ENCODE measurements at places on chromosomes 11 and 22.

DNA sequence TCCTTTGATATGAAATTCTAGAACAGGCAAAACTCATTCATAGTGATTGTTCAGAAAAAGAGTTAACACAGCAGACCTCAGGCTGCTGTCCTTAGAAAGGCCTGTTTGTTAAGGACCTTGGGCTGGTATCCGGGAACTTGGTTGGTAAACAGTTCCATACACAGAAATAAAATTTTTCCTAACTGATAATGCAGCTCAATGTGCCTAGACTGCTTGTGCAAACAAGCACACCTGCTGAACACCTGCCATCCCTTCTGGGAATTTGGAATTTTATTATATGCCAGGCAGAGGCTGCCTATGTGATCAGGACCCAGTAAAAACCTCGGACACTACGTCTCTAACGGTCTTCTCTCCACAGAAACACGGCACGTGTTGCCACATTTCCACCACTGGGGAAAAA, 11.5 kb downstream of the THAP12 start:
- DNase-seq = no peak

- DNase-seq = no peak
These were observed 1.8 kb downstream of the BET1L start for GRCh38 chr11:205221-206001.

GRCh38 chr11:46336563-46337180, 10.6 kb upstream of the DGKZ start:
- no peak for DNase-seq

GRCh38 chr11:15770798-15771414, 585.4 kb downstream of the SOX6 start:
- DNase-seq = peak; percentile 54

- no peak for DNase-seq
These were observed 24.3 kb downstream of the ATG13 start for GRCh38 chr11:46641639-46642038.

DNA sequence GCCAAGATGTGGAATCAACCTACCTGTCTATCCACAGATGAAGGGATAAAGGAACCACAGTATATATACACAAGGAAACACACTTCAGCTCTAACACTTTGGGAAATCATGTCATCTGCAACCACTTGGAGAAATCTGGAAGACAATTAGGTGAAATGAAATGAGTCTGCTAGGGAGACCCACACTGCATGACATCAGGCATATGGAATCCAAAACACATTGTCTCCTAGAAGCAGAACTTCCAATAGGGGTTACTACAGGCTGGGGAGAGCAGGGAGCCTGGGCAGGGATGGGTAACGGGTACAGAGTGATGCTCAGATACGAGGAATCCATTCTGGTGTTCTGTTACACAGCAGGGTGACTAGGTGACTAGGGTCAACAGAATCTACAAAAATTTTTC, 18.3 kb downstream of the RGL4 start:
- peak; percentile 78 for DNase-seq

- peak; percentile 39 for DNase-seq
These were observed 1411.1 kb downstream of the BRD1 start for GRCh38 chr22:48416396-48417224.

DNA sequence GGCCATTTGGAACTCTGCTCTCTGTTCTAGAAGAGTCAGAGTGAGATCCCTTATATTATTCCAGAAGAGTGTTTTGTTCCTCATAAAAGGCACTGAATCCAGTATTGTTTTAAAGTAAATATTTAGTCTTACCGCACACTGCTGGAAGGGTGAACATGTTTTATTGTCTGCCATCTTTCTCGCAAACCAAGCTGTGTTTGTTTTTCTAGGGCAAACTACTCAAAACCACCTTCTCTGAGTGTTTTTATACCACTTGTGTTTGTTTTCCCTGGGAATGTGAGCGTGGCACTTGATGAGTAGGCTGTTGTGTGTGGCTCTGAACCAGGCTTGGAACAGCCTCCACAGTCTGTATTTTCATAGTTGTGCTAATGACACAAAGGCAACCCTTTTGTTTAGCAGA, 89.8 kb downstream of the DBX1 start:
- DNase-seq = no peak

- peak; percentile 50 for DNase-seq
These were observed 78.4 kb downstream of the CDKN1C start for GRCh38 chr11:2807025-2807681.

GRCh38 chr22:19888131-19888746, 33.6 kb upstream of the GNB1L start:
- DNase-seq = no peak

DNA sequence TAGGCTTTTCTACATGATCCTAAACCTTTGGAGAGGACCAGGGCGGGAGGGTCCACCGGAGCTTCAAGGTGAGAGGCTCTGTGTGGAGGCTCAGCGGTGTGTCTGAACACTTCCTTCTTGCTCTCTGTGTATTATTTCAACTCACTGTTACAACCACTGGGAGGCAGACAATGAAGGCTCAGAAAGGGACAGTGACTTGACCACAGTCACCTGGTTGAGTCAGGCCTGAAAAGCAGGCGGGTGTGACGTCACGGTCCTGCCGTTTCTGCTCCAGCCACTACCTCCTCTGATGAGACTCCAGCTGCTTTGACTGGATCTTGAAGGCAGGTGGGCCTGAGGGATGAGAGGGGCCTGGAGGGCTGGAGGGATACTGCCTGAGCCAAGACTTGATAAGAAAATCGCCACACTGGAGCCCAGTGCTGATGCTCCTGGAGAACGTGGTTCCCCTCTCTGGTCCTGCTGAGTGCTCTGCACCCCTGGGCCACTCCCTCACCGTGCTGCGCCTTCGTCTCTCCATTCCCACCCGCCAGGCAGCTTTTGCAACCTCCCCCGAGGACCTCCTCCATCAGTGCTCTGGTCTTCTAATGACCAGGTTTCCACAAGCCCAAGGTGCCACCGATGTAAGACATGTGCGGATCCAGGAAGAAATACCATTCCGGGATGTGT, 27.9 kb downstream of the KCNC1 start:
- no peak for DNase-seq

GRCh38 chr11:18065572-18065971, 19.5 kb upstream of the TPH1 start:
- no peak for DNase-seq

- DNase-seq = no peak
These were observed 1.4 kb downstream of the SCO2 start for GRCh38 chr22:50523806-50524675.

DNA sequence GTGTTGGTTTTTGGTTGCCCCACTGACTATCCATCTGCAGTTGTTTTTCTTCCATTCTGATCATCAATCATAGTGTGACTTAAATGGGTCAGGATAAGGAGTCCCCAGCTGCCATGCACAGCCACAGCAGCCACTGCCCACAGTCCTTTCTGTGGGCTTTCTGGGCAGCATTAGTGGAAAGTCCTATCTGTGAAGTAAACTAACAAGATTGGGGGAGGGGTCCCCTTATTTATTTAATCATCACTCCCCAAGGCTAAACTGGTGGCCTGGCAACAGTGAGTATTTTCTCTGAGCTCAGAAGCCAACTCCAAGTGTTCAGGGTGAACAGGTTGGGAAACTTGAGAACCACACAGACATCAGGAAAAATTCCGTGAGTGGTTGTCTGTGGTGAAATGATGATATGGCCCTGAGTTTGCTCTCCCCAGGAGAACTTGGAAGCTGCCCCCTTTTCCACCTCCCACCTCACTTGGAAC, 145.0 kb downstream of the CCDC34 start:
- DNase-seq = peak; percentile 77

GRCh38 chr11:27456140-27456794, 16.3 kb downstream of the LGR4 start:
- peak; percentile 37 for DNase-seq

DNA sequence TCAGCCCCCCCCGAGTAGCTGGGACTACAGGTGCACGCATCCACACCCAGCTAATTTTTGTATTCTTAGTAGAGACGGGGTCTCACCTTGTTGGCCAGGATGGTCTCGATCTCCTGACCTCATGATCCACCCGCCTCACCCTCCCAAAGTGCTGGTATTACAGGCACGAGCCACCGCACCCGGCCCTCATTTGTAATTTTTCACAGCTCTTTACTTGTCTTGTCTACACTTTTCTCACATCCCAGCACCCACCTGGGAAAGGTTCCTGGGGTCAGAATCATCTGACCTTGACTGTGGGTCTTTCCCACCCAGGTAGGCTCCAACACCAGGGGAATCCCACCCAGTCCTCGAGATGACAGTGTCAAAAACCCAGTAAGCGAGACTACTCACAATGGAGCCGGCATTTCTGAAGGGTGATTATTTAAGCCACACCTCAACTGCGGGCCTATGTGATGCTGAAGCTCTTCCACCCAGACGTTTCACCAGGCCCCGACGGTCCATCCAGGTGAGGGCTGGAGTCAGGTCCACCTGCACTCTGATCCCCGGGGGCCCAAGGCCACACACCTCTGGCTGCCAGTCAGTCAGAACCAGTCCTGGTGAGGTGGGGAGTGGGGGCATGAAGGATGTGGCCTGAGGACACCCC, 23.4 kb downstream of the CELSR1 start:
- DNase-seq = no peak

DNA sequence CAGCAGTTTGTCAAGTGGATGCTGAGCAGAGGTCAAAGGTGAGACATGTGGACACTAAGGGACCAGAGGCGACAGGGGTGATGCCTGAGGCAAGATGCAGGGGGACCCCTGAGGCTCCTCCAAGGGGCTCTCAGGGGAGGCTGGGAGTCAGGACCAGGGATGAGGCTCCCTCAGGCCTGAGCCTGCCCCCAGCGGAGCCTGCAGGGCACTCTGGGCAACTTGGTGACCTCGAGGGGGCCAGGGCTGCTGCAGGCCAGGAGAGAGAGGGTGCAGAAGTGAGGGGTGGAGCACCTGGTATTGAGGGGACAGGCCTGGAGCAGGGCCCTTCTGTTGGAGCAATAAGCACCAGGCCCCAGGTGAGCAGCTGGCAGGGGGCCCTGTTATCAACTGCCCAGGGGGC, 6.1 kb downstream of the EHBP1L1 start:
- DNase-seq = no peak

- DNase-seq = no peak
These were observed 804 bp downstream of the CCDC134 start for GRCh38 chr22:41801147-41801819.

GRCh38 chr22:49466878-49467595, 360.6 kb downstream of the BRD1 start:
- no peak for DNase-seq

DNA sequence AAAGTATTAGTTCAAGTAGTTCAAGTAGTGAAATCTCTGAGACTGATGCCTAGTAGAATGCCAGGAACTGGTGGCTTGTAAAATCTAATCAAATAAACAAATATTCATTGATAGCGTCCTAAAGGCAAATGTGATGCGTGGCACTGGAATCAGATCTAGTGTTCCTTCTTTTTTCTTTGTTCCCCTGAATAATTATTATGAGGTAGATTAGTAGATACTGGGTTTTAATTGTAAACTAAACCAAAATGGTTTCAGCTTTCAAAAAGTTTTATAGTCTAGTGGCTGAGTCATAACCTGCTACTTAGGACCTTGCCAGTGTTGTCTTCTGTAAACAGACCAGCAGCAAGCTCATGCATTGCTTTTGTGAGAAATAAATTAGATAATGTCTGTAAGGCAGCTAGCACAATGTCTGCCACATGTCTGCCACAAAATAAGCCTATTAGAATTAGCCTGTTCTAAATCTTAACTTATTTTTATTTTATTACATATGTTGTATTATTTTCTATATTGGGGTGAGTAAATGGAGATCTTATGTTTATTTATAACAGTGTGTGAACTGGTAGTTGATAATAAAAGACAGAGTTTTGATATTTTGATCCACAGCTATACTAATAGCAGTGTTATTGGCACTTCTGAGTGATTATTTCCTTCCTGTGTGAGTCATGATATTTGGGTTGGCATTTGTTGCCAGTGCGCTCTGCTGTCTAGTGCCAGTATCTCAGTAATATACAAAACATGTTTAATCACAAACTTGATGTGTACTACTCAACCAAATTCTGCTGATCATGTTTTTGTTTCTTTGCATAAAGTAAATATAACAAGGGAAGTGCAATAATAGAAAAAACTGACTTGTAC, 135.7 kb downstream of the TMEM135 start:
- DNase-seq = peak; percentile 54

DNA sequence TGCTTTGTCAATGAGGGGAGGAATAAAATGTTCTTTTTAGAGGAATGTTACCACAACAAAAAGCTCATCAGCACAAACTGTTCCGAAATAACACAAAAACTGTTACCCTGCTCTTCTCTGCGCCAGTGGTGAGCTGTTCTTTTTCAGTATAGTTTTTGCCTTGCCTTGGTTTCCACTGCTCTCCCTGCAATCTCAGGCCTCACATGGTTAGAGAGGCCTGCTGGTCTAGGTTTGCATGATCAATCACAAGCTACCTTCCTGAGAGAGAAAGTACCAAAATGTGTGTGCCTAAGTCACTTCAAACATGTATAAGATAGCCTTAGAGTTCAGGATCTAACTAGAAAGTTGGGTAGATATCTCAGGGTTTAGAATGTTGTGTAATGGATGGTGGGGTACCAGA, 114.6 kb downstream of the STIM1 start:
- no peak for DNase-seq

- no peak for DNase-seq
These were observed 74.9 kb downstream of the CECR2 start for GRCh38 chr22:17444204-17444504.

DNA sequence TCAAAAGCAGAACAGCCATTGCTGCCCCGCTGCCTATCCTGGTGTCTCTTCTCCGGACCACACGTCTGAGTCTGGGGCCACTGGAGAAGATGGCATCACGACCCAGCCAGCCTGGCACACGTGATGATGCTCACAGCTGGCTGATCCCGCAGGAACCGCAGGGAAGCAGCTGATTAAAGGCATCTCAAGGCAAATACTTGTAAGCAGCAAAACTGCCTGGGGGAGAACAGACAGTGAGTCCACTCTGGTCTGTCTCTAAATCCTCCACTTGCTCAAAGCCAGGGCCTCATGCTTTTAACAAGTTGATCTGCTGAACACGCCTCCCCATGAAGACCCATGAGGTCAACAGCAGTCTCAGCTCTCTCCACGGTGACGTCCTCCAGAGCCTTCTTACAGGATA, 108.6 kb downstream of the BRD1 start:
- DNase-seq = no peak

DNA sequence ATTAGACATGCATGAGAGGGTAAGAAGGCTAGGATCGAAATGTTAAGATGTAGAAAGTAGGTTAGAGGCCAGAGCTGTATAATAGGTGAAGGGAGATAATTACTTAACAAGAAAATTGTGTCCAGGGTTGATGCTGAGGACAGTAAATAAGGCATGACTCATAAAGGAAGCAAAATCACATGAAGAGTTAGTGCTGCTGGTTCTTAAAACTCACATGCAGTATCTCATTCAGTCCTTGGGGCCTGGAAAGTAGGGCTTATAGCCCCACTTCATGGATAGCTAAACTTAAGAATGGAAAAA, 130.2 kb downstream of the NCAM1 start:
- DNase-seq = no peak

GRCh38 chr11:46055371-46055770, 65.9 kb downstream of the PHF21A start:
- peak; percentile 22 for DNase-seq

DNA sequence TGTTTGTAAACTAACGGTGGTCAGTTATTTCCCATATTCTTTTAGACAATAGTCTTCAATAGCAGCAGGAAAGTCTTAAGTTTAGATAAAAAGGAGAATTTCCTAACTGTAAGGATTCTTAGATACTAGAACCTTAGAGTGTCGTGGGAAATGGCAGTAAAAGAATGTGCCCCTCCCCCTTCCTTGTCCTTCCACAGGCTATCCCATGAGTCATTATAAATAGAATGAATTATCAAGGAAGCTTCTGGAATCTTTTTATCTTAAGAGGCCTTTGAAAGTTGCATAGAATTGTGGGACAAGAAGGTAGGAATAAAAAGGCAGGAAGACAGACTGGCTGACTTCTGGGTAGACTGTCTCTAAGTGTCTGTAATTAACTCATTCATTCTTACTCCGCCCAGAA, 165.2 kb upstream of the TBCEL start:
- DNase-seq = no peak

All from AG20443 (cell line).